Spleen (tissue), 13 donors: ENCODE measurements at places on chromosomes 13 and 19.

DNA sequence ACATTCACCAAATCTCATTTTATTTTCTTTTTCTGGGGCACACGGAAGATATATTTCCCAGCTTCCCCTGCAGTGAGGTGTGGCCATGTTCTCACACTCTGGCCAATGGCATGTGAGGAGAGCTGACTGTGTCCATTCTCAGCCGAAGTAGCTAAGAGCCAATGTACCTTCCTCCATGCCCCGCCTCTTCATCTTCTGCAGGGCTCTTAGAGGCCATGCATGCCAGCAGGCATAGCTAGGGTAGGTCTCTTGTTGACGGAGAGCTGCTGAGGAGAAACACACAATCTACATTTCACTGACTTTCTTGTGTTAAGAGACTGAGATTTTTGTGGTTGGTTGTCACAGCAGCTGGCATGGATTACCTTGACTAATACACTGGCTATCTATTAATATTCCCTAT lies 9.8 kb upstream of the MICU2 start:
- H3K27ac ChIP-seq = no peak overlapping the region
- H3K27me3 ChIP-seq = no peaks in the 10 kb centered on the region
- DNase-seq = no peak
- peaks cover 14% of the 10 kb centered on the region for H3K4me1 ChIP-seq

- no peaks in the 10 kb centered on the region for H3K27me3 ChIP-seq
- H3K36me3 ChIP-seq = no peaks in the 10 kb centered on the region
- no peak for DNase-seq
- no peaks in the 10 kb centered on the region for H3K4me1 ChIP-seq
Observed at GRCh38 chr19:31498781-31499180, 149.5 kb upstream of the TSHZ3 start.

- no peaks in the 10 kb centered on the region for H3K36me3 ChIP-seq
- H3K4me3 ChIP-seq = no peak overlapping the region
- no peak for DNase-seq
Observed at GRCh38 chr13:83325125-83325853, 557.0 kb downstream of the SLITRK1 start.

DNA sequence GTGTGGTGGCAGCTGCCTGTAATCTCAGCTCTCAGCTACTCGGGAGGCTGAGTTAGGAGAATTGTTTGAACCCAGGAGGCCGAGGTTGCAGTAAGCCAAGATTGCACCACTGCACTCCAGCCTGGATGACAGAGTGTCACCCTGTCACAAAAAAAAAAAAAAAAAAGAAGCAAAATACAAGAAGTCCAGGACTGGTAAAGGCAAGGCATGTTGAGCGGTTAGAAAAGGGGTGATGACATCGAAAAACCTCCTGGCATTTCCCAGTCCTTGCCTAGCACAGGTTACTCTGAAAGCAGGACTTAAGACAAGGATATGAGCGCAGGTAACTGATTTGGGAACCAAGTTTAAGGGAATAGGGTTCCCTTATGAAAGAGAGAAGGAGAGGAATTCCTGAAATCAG lies 2.5 kb upstream of the LILRB4 start:
- H3K4me3 ChIP-seq = no peak overlapping the region
- DNase-seq = no peak
- H3K27ac ChIP-seq = no peak overlapping the region
- no peaks in the 10 kb centered on the region for H3K36me3 ChIP-seq

DNA sequence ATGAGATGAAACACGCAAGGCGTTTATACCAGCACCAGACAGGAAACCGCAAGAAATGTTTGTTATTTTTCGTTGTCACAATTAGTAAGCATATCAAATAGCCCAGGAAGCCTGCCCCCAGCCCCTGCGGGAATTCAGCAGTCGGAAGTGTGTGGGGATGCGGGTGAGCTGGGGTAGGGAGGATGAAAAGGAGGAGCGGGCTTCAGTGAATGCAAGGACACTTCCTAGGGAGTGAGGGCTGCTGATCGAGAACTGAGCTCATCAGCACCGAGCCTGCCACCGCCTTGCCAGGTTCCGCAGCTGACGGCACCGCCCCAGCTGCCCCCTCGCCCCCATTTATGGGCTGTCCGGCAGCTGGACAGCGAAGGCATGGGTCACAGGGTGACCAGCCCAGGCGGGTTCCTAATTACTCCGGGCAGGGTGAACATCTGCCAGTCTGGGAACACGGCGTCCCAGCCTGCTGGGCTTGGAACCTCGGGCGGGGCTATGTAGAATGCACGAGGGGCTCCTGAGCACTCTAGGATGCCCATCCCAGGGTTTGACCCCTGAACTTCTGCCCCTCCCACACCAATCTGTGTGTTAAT lies 1.6 kb upstream of the BEST2 start:
- DNase-seq = no peak
- H3K27me3 ChIP-seq = peaks cover 28% of the 10 kb centered on the region
- peaks cover 36% of the 10 kb centered on the region for H3K36me3 ChIP-seq
- no peak overlapping the region for H3K27ac ChIP-seq
- H3K4me1 ChIP-seq = no peaks in the 10 kb centered on the region

- H3K36me3 ChIP-seq = no peaks in the 10 kb centered on the region
- peaks cover 100% of the 10 kb centered on the region for H3K4me1 ChIP-seq
- H3K27ac ChIP-seq = peak overlapping the region; percentile 70
- H3K4me3 ChIP-seq = peak overlapping the region; percentile 38
- H3K27me3 ChIP-seq = no peaks in the 10 kb centered on the region
Observed at GRCh38 chr19:15288146-15288963, 44.0 kb downstream of the BRD4 start.

GRCh38 chr19:16168465-16169081 lies 4.8 kb downstream of the CIB3 start:
- no peaks in the 10 kb centered on the region for H3K36me3 ChIP-seq
- H3K27ac ChIP-seq = peak overlapping the region; percentile 41
- DNase-seq = no peak
- H3K4me1 ChIP-seq = peaks cover 4% of the 10 kb centered on the region
- H3K27me3 ChIP-seq = no peaks in the 10 kb centered on the region

GRCh38 chr19:18348171-18348570 lies 7.8 kb downstream of the PGPEP1 start:
- no peak for DNase-seq
- H3K36me3 ChIP-seq = peaks cover 66% of the 10 kb centered on the region
- H3K27ac ChIP-seq = no peak overlapping the region

GRCh38 chr19:56692206-56692895 lies 20.8 kb upstream of the ZNF835 start:
- H3K27ac ChIP-seq = no peak overlapping the region
- no peaks in the 10 kb centered on the region for H3K27me3 ChIP-seq
- no peaks in the 10 kb centered on the region for H3K4me1 ChIP-seq
- DNase-seq = no peak
- H3K4me3 ChIP-seq = no peak overlapping the region

DNA sequence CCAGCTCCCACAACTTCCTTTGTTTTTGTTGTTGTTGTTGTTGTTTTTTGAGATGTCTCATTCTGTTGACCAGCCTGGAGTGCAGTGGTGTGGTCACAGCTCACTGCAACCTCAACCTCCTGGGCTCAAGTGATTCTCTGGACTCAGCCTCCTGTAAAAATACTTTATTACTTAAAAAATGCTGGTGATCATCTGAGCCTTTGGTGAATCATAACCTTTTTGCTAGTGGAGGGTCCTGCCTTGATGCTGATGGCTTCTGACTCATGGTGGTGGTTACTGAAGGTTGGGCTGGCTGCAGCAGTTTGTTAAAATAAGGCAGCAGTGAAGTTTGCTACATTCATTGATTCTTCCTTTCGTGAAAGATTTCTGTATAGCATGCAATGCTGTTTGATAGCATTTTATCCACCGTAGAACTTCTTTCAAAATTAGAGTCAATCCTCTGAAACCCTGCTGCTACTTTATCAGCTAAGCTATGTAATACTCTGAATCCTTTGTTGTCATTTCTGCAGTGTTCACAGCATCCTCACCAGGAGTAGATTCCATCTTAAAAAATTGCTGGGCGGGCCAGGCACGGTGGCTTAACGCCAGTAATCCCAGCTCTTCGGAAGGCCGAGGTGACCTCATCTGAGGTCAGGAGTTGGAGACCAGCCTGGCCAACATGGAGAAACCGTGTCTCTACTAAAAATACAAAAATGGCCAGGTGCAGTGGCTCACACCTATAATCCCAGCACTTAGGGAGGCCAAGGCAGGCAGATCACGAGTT lies 18.0 kb downstream of the ARHGAP35 start:
- H3K4me1 ChIP-seq = no peaks in the 10 kb centered on the region
- no peaks in the 10 kb centered on the region for H3K27me3 ChIP-seq
- no peak overlapping the region for H3K27ac ChIP-seq

- no peaks in the 10 kb centered on the region for H3K4me1 ChIP-seq
- no peak overlapping the region for H3K27ac ChIP-seq
- no peaks in the 10 kb centered on the region for H3K27me3 ChIP-seq
- DNase-seq = no peak
- no peak overlapping the region for H3K4me3 ChIP-seq
Observed at GRCh38 chr13:107680115-107680514, 535.2 kb downstream of the LIG4 start.

GRCh38 chr13:75479102-75479740 lies 2.7 kb downstream of the TBC1D4 start:
- DNase-seq = no peak
- no peak overlapping the region for H3K27ac ChIP-seq
- H3K36me3 ChIP-seq = no peaks in the 10 kb centered on the region
- no peaks in the 10 kb centered on the region for H3K27me3 ChIP-seq
- H3K4me3 ChIP-seq = no peak overlapping the region

DNA sequence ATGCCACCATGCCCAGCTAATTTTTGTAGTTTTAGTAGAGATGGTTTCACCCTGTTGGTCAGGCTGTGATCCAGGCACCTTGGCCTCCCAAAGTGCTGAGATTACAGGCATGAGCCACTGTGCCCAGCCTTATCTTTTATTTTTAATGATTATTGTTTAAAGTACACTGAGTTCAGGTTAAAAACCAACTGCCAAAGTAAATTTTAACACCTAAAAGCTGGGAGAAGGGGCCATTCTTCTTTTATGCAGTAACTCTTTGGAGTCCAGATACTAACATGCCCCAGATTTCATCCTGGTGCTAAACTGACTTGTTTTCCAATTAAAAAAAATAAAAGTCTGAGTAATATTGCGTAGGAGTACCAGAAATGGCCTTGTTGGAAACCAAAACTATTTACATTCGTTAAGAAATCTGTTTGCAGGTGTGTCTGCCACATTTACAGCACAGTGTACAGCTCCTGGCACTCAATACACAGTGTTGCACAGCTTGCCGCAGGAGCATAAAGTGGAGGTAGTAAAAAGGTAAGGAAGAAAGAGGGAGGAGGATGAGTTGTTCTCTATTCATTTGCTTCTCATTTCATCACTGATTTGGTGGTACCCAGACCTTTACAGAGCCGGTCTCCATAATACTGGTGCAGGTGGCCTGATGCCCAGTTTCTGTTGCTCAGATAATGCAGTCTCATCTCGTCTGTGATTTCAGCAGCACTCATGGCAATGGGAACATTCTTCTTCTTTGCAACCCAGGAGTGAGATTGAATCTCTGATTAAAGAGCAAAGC lies 108.9 kb downstream of the PCCA start:
- DNase-seq = no peak
- no peaks in the 10 kb centered on the region for H3K36me3 ChIP-seq
- no peaks in the 10 kb centered on the region for H3K4me1 ChIP-seq
- H3K27ac ChIP-seq = no peak overlapping the region
- no peak overlapping the region for H3K4me3 ChIP-seq
- no peaks in the 10 kb centered on the region for H3K27me3 ChIP-seq

DNA sequence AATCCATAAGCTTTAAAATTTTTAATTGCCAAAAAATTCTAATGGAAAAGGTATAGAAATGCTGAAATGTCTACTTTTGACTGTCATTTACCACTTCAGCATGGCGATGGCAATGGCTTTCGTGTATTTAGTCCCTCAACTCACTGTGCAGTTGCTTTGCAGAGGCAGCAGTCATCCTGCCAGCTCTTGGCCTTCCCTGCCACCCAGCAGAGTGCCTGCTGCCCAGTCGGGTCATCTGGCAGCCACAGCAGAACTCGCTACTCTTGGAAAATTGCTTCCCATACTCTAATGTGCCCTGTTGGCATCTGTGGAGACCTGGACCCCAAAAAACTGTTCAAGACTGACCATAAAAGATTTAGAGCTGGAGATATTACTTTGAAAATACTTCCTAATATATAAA lies 383.2 kb downstream of the UQCRFS1 start:
- H3K4me3 ChIP-seq = no peak overlapping the region
- H3K4me1 ChIP-seq = no peaks in the 10 kb centered on the region
- DNase-seq = no peak
- H3K27me3 ChIP-seq = no peaks in the 10 kb centered on the region
- no peaks in the 10 kb centered on the region for H3K36me3 ChIP-seq

- H3K36me3 ChIP-seq = no peaks in the 10 kb centered on the region
- peaks cover 9% of the 10 kb centered on the region for H3K4me1 ChIP-seq
- no peak overlapping the region for H3K4me3 ChIP-seq
- H3K27ac ChIP-seq = no peak overlapping the region
Observed at GRCh38 chr13:20230913-20231838, 943 bp downstream of the GJB6 start.

DNA sequence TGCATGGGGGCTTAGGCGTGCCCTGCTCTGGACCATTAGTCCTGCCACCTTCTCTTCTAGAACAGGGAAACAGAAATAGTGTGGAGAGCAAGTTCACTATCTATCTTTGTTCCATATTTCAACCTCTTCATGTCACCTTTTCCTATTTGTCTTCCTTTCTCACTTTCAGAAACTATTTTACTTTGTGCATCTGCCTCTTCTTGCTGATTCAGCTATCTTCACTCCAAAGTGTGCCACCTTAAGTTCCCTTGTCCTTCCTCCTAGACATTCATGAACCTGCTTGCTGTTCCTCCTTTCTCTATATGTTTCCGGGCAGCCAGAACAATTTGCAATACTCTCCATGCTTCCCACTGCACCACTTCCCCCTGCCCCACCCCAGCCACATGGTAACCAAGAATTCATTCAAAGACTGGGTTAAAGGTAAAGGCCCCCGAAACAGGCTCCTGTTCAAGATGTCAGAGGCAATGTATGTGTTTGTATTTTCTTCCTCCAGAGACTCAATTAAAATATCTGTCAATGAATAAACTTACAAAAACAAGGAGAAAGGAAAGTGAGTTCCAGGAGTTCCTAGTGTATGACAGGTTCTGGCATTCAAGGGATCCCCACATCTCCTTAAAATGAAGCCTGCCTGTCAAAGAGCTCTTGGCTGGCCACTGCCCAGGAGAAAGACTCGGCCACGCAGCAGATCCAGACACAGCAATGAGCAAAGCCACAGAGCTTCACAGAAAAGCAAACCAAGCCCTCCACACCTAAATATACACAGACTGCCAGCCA lies 268.1 kb downstream of the DNAJC15 start:
- DNase-seq = no peak
- H3K4me1 ChIP-seq = no peaks in the 10 kb centered on the region
- no peaks in the 10 kb centered on the region for H3K27me3 ChIP-seq
- H3K4me3 ChIP-seq = no peak overlapping the region

- no peaks in the 10 kb centered on the region for H3K27me3 ChIP-seq
- no peaks in the 10 kb centered on the region for H3K36me3 ChIP-seq
- H3K4me3 ChIP-seq = no peak overlapping the region
- H3K4me1 ChIP-seq = no peaks in the 10 kb centered on the region
- no peak for DNase-seq
Observed at GRCh38 chr13:93951108-93951507, 528.4 kb downstream of the DCT start.
